ENCODE measurements at places on chromosomes 7 and 10.

- peak; percentile 25 for DNase-seq
These were observed 35.1 kb upstream of the GRID1 start for GRCh38 chr10:86401588-86402282.

- DNase-seq = no peak
These were observed 58.1 kb downstream of the PAX2 start for GRCh38 chr10:100803492-100803891.

- no peak for DNase-seq
These were observed 341.5 kb upstream of the ZMIZ1 start for GRCh38 chr10:78727251-78727650.

DNA sequence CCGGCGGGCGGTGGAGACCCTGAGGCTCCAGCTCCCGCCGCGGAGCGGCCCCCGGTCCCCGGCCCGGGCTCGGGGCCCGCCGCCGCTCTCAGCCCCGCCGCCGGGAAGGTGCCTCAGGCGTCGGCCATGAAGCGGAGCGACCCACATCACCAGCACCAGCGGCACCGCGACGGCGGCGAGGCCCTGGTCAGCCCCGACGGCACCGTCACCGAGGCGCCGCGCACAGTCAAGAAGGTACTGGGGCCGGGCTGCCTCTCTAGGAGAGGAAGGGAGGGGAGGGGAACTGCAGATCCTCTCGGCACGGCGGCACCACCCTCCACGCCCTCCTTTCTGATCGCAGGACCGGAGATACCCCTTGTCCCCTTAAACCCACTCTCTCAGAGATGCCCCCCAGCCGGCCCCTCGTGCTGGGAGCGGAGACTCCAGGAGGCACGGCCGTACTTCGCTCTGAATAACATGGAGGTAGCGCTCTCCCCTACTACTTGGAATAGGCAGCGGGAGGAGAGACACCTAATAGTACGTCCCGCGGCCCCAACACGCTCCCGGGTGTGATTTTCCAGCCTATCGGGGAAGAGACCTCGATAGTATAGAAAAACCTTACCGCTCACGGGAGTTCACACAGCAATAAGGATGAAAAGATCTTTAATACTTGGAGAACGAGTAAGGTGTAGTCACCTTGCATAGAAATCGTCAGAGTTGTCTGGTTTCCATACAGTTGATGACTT, 538 bp downstream of the AHCYL2 start:
- DNase-seq = peak; percentile 79

DNA sequence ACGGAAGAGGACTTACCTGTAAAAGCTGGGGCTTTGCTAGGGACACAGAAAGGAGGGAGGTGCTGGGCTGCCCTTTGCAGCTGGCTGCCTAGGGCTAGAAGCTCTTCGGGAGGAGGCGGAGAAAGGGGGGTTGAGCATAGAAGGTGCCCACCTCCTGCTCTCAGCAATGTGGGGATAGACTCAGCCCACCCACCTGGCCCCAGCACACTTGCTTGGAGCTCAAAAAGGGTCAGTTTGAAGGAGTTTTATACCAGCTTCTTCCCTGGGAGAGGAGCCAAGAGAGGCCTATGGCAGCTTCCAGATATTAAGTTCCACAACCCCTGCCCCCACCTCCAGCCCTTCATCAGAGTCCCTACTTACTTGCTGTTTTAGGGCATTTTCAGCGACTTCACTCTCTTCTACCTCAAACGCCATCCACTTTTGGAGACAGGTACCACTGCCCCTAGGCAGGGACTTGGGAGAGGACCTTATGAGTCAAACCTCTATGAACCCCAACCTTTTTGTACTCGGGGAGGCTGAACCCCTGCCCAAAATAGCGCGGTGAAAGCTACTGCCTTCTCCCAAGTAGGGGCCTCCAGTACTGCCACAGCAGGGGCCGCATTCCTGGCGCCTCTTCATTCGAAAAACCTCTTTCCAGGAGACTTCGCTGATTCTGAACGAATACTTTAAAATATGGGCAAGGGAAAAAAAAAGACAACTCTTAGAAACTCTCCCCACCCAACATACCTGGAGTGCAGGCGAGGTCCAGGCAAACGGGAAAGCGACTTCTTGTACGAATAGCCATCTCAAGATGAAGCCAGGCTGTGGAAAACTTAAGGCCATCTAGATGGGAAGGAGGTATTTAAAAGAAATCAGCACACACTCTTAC, 1.2 kb upstream of the EVX1 start:
- no peak for DNase-seq
